Cardiac muscle cell (in vitro differentiated cells and primary cell): ENCODE measurements at places on chromosomes 16 and 17. TPM values are rescaled to one million over a fixed set of nuclear protein-coding genes. Genes with fewer than 3 reads are reported as not detected.

DNA sequence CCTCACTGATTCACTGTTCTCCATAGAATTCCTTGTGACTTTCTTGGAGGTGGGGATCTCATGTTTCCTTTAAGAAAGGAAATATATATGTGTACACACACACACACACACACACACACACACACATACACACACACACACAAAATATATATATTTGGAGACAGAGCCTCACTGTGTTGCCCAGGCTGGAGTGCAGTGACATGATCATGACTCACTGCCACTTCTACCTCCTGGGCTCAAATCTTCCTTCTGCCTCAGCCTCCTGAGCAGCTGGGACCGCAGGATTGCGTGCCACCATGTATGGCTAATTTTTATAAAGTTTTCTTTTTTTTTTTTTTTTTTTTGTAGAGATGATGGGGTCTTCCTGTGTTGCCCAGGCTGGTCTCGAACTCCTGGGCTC lies 45.9 kb downstream of the CDH13 start:
- DNase-seq, result no peak
- H3K4me3 ChIP-seq, result no peak overlapping the region
- no peaks in the 10 kb centered on the region for H3K27me3 ChIP-seq
- H3K36me3 ChIP-seq, result no peaks in the 10 kb centered on the region
- H3K27ac ChIP-seq, result no peak overlapping the region
- H3K4me1 ChIP-seq, result no peaks in the 10 kb centered on the region

DNA sequence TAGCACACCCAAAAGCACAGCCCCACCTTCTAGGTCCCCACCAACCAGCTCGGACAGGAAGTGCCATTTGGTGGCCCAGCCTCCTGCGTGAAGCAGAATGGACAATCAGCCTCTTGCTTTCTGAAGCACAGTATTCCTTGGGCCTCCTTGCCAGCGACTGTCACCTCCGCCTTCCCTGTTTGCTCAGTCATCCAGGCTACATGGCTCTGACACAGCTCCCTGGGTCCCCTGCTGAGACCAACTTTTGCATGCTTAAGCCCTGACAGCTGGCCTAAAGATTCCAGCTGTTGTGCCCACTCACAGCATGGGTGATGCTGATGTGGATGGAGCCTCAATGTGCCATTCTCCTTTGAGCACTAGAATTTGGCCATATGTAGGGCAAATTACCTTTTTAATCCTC lies 4.5 kb upstream of the CACNG5 start:
- H3K4me3 ChIP-seq, result no peak overlapping the region
- H3K27me3 ChIP-seq, result peaks cover 22% of the 10 kb centered on the region
- no peak for DNase-seq

DNA sequence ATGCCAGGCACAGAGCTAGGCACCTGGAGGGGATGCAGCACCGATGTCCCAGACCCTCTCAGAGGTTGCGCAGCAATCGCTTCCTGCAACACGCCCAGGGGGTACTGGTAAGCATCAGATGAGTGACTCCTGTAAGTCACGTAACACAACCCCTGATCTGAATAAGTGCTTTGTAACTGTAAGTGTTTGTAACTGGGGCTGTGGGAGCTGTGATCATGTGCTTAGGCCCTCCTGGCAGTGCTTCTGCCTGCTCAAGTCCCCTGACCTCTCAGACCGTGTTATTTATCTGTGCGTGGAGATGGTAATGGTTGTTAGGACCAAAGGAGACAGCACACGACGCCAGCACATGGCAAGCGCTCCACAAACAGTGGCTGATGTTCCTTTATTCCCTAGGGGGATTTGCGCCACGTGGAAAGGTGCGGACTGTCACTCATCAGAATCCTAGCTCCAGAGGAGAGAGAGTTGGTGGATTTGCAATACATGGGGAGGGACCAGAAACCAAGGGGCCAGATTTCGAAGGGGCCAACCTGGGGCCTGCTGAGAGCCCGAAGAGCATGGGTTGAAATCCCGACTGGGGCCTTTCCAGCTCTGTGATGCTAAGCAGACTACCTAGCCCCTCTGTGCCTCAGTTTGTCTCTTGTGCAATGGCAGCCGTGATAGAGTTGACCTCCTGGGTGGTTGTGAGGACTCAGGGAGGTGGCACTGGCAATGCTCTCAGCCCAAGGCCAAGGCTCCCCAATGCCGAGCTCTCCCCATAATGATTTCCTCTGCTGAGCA lies 151.8 kb downstream of the IRF8 start:
- H3K27me3 ChIP-seq, result no peaks in the 10 kb centered on the region
- H3K4me1 ChIP-seq, result peaks cover 22% of the 10 kb centered on the region
- no peaks in the 10 kb centered on the region for H3K36me3 ChIP-seq
- H3K27ac ChIP-seq, result peak overlapping the region; percentile 30

DNA sequence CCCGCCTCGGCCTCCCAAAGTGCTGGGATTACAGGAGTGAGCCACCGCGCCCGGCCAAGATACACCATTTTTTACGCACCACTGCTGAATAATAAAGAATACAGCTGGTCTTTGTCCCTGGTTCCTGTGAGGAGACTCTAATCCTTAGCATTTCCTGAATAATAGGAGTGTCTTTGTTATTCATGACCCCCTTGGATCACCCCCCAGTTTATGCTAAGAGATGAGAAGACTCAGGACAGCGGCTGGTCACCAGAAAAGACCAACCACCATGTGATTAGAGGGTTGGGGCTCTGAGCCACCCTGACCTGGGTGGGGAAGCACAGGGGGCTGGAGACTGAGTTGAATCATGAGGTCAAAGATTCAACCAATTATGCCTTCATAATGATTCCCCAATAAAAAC lies 17.3 kb downstream of the PHLPP2 start:
- no peaks in the 10 kb centered on the region for H3K4me1 ChIP-seq
- no peak overlapping the region for H3K27ac ChIP-seq
- no peaks in the 10 kb centered on the region for H3K36me3 ChIP-seq
- DNase-seq, result no peak
- H3K27me3 ChIP-seq, result no peaks in the 10 kb centered on the region

DNA sequence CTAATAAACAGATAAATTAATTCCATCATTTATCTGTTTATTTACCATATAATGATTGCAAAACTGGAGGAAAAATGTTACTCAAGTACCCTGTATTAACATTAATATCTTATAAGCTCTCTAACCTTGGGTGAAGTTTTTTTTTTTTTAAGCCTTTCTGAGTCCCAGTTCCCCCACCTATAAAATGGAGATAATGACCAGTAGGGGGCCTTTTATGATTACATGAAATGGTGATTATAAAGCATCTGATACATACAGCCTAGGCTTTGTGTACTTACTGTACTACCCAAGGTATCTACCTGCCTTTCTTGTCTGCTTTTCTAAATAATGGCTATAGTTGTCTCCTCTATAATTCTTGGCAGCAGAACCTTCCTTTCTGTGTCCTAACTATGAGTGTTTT lies 22.6 kb downstream of the LRRC36 start:
- peaks cover 17% of the 10 kb centered on the region for H3K27me3 ChIP-seq
- H3K4me1 ChIP-seq, result peaks cover 6% of the 10 kb centered on the region
- no peak overlapping the region for H3K4me3 ChIP-seq

- peaks cover 7% of the 10 kb centered on the region for H3K4me1 ChIP-seq
- no peaks in the 10 kb centered on the region for H3K27me3 ChIP-seq
- H3K4me3 ChIP-seq, result no peak overlapping the region
Observed at GRCh38 chr17:15483431-15483830, 16.0 kb upstream of the CDRT4 start.

DNA sequence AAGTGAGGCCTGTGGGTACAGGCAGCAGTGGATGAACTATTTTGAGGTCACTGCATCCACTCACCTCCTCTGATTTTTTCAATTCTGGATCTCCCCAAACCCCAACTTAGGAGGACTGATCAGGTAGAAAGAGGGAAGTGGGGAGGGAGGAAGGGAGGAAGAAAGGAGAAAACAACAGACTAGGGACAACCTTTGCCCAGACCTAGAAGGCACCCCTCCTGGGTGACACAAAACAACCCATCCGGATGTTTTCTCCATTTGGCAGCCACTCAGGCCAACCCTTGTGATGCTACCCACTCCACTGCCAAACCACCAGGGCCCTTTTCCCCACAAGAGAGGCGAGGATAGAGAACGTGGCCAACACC lies 2.7 kb downstream of the ORMDL3 start:
- H3K27ac ChIP-seq, result no peak overlapping the region
- DNase-seq, result no peak
- H3K27me3 ChIP-seq, result no peaks in the 10 kb centered on the region
- H3K4me3 ChIP-seq, result no peak overlapping the region
- peaks cover 27% of the 10 kb centered on the region for H3K4me1 ChIP-seq
- peaks cover 7% of the 10 kb centered on the region for H3K36me3 ChIP-seq

DNA sequence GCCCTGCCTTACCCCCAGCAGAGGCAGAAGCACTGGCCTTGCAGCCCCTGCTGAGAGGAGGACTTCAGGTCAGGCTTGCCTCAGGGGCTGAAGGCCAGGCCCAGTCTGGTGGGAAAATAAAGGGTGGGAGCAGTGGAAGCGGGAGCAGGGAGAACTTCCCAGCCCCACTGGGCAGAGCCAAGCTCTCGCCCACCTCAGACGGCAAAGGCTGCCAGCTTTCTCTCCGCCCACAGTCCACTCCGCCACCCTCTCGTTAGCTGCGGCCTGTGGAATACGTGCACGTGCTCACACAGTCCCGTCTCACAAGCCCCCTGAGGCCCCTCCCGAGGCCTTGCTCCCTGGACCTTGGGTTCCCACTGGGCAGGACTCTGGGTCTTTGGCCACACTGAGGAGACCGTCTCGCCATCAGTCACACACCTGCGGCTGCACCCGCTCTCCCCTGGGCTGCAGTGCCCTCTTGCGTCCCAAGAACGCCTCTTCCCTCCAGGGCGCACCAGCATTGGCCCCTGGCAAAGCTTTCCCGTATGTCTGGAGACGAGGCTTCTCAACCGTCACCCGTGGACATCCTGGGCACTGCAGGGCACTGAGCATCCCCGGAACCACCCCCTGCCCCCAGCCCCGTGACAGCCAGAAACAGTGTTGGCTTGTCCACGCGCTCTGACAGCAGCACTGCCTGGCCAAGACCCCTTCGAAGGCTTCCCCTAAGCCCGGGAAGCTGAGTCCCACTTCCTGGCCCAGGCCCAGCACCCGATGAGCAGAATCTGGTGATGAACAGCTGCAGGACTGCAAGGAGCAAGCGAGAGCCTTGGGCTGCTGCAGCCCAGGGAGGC lies 8.3 kb downstream of the MRPL28 start:
- no peaks in the 10 kb centered on the region for H3K36me3 ChIP-seq
- H3K4me3 ChIP-seq, result no peak overlapping the region

DNA sequence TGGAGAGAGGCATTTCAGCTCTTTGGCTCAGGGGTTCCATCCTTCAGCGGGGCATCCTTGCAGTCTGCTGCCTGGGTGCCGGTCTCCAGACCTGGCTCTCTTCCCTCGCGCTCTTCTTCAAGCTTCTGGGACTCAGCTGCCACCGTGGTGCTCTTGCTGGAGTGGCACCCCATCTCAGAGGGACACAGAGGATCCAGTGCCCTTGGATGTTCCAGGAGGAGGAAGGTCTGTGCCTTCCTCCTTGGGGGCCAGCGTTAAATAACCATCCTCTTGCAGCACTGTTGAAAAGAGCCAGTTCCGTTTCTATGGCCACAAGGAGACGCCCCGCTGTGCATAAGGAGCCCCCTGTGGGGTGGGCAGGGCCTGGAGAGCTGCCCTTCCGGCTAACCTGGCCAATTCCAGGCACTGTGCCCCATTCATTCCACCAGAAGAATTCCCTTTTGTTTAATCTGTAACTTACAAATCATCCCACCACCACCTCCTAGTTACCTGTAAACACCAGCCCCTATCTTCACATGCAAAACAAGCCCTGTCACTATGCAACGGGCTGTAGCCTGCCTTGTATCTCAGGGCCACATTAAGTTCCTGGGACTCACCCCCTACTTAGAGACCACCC lies 8.6 kb downstream of the CHD9NB start:
- H3K27me3 ChIP-seq, result no peaks in the 10 kb centered on the region
- no peak overlapping the region for H3K4me3 ChIP-seq
- H3K4me1 ChIP-seq, result no peaks in the 10 kb centered on the region
- DNase-seq, result no peak

KRT16 gene
- polyA plus RNA-seq, result 0.16 TPM in 1 of 2 replicates, not detected in the other

CSF3 gene
- polyA plus RNA-seq, result not detected in 2 replicates

USP36 gene
- polyA plus RNA-seq, result 27.1 and 35.4 TPM in 2 replicates
